Right renal cortex interstitium (tissue), 3 donors: ENCODE measurements at places on chromosomes 3 and 15.

GRCh38 chr3:168532135-168532534 is 436.4 kb upstream of the GOLIM4 start:
- no peak for DNase-seq

DNA sequence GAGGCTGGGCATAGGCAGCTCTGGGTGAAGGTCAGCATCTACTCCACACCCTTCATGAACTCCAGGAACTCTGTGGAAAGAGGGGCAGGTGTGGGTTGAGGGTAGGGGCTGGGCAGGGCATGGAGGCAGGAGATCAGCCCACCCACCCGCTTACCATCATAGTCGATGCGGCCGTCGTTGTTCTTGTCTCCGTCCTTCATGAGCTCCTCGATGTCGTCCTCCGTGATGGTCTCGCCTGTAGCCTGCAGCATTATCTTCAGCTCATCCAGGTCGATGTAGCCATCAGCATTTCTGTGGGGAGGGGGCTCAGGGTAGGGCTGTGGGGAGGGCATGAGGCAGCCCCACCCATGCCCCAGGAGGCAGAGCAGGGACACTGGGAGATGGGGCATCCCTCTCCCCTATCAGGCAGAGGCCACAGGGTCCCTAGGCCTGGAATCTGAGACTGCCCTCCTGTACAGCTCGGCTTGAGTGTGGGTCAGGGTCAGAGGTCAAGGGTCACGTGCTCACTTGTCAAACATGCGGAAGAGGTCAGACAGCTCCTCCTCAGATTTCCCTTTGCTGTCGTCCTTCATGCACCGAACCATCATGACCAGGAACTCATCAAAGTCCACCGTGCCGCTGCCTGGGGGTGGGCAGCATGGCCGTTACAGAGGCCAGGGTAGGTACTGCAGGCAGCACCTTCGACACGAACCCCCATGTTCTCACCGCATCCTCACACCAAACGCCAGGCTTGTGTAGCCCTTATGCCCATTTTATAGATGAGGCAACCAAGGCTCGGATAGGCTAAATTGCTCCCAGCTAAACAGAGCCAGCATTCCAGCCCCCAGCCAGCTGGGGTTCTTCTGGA is 2.4 kb downstream of the TNNC1 start:
- no peak for DNase-seq

DNA sequence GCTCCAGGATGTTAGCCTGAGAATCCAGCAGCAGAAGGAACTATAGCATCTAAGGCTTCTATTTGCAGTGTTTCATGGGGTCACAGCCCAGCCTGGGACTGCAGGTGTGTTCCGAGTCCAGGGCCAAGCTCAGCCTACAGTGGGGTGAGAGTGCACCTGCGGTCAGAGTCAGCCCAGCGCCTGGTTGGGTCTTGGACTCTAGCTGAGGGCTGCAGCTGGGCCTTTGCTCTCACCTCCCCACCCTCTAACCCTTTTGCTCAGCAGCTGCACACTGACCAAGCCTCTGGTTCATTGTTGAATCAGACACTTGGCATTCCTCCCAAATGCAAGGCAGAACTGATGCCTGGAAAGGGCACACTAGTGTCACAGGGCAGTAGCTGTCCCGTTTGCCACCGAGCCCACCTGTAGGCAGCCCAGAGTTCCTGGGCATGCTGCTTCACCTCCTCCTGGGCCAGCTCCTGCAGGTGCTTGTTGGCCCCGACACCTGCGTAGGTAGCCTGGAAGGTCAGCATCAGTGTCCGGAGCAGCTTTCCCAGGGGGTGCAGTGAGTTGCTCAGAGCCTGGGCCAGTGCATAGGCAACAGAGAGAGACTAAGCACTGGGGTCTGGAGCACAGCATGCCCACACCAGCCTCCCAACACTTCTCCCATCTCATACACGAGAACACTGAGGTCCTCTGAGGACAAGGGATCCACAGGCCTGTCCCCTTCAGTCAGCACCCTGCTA is 17.5 kb downstream of the ALS2CL start:
- DNase-seq = no peak

- no peak for DNase-seq
These were observed 109.1 kb downstream of the COL6A6 start for GRCh38 chr3:130626049-130626448.
